ENCODE measurements at places on chromosomes 13 and 19.
A peak's percentile ranks its signal among the peaks of the same experiment; 100 is the strongest.

- DNase-seq = no peak
Measured at GRCh38 chr19:10826231-10826630, 9.8 kb downstream of the TMED1 start.

DNA sequence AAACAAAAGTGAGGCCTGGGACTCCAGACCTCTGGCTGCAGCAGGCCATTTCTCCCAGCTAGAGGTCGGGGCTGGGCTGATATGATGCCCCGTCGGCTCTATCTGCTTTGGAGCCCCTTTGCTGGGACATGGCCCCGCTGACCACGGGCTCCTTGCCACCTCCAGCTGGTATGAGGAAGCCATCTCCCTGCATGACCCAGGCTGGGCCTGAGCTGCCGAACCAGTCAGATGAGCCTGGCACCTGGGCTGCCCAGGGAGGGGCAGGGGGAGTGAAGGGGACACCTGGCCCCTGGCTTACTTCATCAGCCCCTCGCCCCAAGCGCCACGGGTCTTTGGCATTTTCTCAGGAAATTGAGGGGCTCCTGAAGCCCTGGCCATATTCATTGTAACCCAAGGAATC, 7.8 kb downstream of the ZSWIM4 start:
- DNase-seq = no peak

GRCh38 chr13:39419068-39419467, 183.9 kb downstream of the LHFPL6 start:
- DNase-seq = no peak

DNA sequence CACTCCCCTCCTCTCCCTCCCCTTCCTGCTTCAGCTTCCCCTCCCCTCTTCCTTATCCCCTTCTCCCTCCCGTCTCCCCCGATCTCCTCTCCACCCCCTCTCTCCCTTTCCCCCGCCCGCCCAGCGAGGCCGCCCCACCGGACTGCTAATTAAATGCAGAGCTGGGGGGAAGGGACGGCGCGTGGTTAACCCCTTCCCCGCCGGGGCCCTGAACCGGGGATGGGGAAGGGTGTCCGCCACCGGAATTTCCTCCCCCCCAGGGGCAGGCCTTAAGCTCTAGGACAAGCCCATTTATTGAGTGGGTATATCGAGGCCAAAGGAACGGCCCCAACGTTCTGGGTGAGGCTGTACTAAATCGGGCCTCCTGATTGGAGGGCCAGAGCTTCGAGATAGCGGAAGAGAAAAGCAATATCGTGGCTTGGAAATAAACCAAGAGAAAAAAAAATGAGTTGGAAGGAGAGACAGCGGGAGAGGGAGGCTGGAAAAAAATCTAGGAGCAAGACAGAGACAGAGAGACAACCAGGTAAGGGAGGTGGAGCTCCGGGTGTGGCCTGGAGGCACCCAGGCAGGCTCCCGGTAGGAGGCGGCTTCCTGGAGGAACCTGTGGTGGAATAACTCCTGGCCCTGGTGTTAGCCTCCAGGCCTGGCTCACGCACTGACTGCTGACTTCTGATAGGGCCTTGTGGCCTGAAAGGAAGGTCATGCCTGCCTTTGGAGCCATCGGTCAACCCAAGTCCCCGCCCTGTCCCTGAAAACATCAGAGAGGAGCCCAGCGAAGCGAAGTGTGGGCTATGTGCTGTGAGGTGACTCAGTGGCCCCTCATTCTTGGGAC, 11.6 kb upstream of the JUND start:
- DNase-seq = peak; percentile 89

DNA sequence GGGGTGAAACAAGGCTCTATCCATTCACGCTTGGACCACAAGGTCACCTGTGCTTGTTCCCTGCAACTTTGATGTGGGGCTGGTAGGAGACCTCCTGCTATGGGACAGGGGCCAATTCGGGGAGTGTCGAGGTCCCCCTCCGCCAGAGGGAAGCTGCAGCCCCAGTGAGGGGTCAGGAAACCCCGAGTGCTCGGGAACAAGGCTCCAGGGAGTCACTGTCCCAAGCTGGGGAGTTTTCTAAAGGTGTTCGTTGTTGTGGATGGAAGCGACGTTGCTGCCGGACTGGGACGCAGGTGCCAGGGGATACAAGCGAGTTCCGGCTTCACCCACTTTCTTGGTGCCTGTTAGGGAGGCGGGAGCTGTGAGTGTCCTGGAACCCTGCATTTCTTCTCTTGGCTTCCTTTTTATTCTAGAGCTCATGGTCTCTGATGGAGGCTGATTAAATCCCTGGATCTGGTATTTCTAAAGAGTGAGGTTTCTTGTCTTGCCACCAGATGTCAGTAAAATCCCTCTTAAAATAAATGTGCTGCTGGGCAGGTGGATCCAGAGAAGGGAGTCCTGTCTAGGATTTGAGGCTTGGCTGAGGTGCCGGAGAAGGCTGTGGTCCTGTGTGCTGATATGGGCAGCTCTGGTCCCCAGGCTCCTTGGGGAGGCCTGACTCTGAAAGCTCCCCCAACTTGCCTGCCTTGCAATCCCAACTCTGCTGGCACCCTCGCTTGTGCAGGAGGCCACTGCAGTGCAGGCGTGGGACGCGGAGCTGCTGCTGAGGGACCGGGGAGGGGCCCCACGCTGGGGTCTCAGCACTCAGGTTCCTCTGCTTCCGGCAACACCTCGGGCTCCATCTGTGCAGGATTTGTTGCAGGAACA, 153.9 kb downstream of the TEX29 start:
- peak; percentile 5 for DNase-seq

DNA sequence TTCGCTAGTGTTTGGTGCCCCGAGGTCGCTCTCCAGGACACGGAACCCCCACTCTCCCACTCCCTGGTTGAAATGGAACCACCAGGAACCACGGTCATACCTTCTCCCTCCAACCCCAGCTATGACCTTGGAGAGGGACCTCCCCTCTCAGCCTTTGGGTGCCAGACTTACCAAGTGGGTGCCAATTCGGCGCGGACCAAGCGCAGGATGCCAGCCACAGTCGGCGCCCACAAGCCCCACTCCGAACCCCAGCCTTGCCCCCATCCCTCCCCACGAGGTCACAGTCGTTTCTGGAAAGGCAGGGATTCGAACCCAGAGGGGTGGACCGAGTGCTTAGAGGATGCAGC, 910 bp downstream of the PDE4C start:
- DNase-seq = no peak

All from NCI-H226 (cell line).